NCI-H82 (cell line): ENCODE measurements at places on chromosomes 1 and 21.

DNA sequence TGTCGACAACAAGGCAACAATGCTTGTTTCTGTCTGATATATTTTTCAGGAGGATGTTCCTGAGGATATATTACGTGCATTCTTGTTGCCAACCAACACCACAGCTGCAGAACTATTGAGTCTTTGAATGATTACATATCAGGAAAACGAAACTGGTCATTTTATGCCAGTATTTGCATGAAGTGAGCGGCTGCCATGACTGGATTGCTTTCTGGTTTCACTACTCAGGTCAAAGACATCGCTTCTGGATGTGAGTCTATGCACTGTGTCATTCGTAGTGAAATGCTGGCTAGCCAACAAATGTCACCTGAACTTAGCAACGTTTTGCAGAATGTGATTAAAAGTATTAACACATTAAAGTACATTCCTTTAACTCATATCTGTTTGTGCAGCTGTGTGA, 35.8 kb upstream of the OLFM3 start:
- DNase-seq, result no peak

DNA sequence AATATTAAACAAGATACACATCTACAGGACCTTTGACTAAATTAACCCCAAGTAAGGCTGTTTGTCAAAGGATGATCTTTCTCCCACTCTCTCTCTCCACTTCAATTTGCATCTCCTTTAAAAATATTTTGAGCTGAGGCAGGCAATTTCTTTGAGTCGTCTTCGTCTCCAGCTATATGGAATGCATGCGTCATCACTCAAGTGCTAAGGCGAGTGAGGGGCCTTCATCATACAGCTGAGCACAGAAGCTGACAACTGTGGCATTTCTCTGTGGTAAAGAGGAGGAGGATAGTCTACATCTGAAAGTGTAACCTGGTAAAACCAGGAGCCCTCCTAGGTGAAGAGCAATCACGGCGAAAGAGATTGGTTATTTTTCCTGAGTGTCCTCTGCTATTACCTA, 7.6 kb downstream of the EPHX4 start:
- DNase-seq, result no peak

DNA sequence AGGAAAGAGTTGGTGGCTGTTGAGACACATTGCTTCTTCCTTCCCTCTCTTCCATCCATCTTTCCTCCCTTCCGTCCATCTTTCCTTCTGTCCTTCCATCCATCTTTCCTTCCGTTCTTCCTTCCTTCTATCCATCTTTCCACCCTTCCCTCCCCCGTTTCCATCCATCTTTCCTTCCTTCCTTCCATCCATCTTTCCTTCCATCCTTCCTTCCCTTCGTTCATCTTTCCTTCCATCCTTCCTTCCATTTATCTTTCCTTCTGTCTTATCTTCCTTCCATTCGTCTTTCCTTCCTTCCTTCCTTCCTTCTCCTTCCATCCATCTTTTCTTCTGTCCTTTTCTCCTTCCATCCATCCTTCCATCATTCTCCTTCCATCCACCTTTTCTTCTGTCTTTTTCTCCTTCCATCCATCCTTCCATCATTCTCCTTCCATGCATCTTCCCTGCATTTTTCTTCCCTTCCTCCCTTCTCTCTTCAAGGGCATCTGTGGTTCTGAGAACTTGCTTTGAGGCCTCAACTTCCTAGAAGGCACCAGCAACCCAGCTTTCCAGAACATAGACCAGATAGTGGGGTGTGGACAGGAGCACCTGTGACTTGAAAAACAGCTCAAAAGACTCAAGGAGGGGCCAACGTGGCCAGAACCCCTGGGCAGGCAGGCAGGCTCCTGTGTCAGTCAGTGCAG, 48.9 kb upstream of the SELENON start:
- DNase-seq, result no peak

DNA sequence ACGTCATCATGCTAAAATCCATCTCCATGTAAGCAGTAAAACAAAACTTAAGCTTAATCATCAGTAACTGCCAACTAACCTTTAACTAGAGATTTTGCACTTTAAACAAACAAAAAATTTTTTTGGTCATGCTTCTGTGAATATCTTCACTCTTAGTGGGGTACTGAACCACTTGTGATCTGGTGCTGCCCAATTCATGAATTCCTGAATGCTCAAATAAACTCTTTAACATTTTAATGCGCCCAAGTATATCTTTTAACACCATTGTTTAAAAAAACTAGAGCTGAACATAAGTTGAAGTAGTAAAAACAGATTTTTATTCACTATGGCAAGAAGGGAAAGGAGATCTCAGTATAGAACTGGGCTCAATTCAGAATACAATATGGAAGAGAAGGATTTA, 196.9 kb upstream of the USP24 start:
- DNase-seq, result no peak

DNA sequence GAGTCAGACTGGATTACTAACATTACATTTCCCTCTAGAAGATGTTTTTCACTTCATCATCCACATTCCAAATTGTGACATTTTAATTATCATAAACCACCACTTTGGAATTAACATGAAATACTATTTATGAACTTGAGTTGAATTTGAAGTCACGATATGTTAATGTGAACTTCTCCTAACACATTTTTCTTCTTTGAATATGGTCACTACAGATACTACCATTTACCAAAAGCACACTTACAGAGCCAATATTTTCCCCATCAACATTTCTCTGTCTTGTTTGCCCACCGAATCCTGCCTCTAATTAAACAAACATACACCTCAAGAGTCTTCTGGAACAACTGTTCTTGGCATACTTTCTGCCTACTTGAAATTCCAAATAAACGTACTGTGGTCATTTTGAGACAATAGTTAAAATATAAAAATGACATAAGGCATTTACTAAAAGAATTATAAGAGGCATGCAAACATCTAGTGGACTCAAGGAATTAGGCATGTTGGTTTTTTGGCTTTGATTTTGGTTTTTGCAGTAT, 177.4 kb downstream of the AKT3 start:
- no peak for DNase-seq
